ENCODE measurements at places on chromosomes 7 and 10.

GRCh38 chr7:93146036-93146435, 2.1 kb downstream of the SAMD9L start:
- no peak for DNase-seq

GRCh38 chr7:111873326-111873646, 311.0 kb upstream of the IMMP2L start:
- DNase-seq, result no peak

DNA sequence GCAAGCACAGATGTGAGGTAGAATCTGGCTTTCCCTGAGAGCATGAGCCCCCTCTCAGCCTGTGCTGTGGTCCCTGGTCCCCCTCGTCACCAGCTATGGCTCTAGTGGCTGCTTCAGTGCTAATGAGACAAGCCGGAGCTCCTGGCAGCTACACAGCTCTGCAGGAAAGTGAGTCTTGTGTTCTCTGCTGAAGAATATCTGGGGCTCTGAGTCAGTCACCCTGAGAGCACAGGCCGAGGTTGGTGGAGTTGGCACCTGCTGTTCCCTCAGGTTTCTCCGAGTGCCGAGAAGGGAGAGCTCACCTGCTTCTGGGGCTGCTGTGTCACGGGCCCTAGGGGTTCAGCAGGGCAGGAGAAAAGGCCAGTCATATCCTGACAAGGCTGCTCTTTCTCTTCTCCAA, 37.2 kb upstream of the GJD4 start:
- no peak for DNase-seq

DNA sequence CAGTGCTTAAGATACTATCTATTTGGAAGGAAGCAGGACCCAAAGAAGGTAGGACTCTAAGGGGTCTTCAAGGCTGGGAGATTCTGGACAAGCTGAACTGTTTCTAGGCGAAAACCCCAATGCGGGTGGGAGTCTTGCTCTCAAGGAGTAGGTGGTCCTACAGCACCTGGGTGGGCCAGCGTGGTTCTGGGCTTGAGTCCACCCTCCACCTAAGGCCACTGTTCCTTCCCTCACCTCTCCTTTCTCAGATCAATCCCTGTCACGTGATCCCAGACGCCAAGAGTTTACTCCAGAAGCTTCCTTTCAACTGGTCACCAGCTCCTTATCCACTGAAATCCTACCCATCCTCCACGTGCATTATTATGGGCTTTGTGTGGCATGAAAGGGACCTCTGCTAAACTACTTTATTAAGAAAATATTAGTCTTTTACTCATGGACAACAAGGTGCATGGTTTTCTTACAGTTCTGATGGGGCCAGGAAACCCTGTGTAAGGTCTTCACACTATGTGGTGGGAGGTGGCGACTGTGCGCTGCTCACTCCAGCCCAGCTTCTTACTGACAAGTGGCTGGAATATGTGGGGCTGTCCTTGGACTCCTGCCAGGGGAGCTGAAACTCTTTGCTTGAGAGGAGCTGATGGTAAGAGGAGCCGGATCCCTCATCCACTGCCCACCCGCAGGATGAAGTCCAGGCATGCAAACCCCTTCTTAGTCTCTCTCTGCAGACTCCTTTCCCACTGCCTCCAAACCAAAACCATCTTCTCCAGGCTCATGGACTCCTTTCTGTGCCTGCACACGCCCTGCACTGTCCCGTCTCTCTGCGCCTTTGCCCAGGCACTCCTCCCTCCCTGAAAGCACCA, 1.6 kb downstream of the ZNF746 start:
- DNase-seq, result no peak

DNA sequence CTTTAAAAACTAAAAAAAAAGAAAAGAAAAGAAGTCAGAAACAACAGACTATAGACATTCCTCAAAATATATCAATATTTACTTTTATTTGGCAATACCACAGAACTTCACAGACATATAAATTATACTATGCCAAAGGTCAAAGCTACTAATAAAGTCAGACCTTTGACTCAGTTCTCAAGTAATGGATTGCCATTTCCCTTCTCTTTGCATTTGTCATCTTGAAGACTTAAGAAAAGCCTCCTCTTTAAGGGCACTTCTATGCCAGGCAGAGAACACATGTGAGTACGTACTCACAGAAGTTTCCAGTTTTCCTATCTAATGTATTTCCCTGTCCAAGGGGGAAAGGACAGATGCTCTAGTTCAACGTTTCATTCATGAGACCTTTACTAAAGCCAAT, 37.6 kb downstream of the TNPO3 start:
- no peak for DNase-seq

Data from stimulated activated CD8-positive, alpha-beta memory T cell treated with anti-CD3 and anti-CD28 coated beads, Interleukin-4, amount 100 ng/mL, for 1 hour (primary cell).